ENCODE measurements at places on chromosomes 1 and 21. TPM values are rescaled to one million over a fixed set of nuclear protein-coding genes. Genes with fewer than 3 reads are reported as not detected.

DNA sequence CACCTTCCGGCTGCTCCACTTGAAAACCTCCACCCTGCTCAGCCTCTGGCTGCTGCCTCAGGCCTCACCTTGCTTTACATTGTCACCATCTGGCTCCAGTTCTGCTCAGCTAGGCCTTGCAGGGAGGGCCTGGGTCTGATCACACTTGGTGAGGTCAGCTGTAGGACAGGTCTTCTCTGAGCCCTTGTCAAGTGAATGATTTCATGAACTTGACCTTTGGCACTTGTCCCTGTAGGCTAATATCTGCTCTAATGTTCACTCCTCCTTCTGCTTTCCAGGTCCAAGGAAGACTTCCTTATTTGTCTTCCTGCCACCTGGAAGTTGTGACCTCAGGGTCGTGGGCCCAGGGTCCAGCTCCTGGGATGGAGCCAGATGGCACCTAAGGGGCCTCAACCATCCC lies 41.4 kb downstream of the PTPRF start:
- DNase-seq, result no peak

The AIM2 gene
- total RNA-seq, result 4.3 TPM

DNA sequence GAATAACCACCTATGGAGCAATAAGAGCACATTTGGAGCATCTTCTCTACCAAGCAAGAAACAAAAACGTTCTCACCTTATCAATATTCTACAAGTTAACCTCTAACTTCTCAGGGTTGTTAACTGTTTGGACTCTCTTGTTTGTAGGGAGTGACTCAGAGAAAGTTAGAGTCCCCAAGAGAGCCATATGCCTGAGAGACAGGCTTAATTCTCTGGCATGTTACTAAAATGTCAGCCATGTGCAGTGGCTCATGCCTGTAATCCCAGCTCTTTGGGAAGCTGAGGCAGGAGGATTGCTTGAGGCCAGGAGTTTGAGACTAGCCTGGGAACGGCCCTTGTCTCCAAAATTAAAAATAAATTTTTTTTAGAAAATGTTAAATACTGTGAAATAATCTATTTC lies 4.2 kb upstream of the HENMT1 start:
- no peak for DNase-seq

DNA sequence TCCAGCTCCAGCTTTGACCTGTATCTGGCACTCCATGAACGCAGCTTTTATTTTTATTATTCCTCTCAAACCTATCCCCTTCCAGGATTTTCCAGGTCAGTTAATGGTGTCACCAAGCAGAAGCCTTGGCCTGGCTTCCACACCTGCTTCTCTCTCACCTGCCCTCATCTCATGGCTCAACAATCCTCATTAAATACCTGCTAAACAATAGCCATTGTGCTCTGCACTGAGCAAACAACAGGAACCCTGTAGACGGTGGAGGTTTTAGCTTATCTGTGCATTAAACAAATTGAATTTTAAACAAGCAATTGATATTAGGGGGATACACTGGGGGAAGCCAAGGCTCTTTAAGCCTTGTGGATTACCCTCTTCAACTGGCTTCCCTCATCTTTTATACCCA lies 15.3 kb downstream of the PYCR2 start:
- no peak for DNase-seq

DNA sequence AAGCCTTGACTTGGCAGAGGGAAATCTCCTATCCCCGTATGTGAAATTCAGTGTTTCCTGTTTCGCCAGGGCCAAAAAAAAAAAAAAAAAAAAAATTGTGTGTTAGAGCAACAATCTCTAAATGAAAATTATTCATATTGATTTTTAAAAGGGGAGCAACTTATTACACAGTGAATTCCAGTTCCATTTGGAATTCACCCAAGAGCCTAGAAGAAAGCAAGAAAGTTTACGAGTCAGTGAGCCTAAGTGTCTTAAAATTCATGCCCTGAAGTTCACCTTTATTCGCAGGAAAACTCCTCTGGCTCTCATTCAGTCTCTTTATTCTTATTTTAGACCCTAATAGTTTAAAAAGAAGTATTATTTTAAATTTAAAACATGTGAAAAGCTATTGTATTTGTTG lies 42.1 kb upstream of the HUNK start:
- no peak for DNase-seq

The SYDE2 gene
- total RNA-seq, result 56.8 TPM

GRCh38 chr1:3545363-3546047 lies 65.8 kb downstream of the MEGF6 start:
- no peak for DNase-seq

DNA sequence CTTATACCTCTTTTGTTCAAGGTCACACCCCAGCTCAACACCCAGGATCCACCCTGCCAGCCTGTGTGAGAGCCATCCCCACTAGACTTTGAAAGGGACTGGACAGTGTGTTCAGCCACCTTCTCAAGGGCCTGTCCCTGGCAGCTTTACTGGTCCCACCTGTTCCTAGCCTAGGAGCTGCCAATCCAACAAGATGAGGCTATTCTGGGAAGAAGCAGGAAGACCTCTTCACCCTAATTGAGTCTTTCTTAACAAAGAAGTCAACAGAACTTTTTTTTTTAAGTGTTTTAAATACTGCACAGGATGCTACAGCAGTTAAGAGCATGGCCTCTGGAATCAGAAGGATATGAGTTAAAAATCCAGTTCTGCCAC lies 95.8 kb upstream of the HOOK1 start:
- DNase-seq, result no peak

DNA sequence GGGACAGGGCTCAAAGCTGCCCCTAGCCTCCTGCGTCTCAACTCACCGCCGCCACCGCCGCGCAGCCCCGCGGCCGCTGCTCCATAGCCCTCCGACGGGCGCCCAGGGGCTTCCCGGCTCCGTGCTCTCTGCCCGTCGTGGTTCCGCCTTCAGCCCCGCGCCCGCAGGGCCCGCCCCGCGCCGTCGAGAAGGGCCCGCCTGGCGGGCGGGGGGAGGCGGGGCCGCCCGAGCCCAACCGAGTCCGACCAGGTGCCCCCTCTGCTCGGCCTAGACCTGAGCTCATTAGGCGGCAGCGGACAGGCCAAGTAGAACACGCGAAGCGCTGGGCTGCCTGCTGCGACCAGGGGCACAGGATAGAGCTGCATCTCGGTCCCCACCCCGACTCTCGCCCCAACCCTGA lies at the start of gene TNFRSF25:
TNFRSF25 (minus strand) TSS at position 151 of the 400 bp plus-strand sequence; CDS start at position 85, 66 bp downstream.
- DNase-seq, result no peak

The ANGPTL1 gene
- total RNA-seq, result 306 TPM

- DNase-seq, result no peak
Observed at GRCh38 chr1:203085528-203086406, at the start of gene MYOG. TSS of gene MYOG (minus strand) at chr1:203086012. CDS start at chr1:203085961, 51 bp downstream.

DNA sequence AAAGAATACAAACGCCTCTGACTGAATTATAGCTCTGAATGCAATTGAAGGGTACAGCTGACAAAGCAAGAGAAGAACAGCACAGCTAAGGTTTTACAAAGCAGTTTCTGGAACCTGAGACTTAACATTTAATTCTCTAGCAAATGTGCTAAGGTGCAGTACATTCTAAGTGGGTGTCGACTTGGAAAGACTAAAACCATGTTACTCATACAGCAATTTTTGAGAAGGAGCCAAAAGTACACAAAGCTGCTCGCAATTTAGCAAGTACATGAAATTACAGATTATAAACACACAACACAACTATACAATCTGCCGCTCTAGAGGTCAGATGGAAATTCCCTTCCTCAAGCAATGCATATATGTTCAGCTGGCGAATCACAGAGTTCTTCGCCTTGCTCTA lies 121.9 kb downstream of the TIAM1 start:
- no peak for DNase-seq

Measured in umbilical cord (tissue), 2 donors.